ENCODE measurements at places on chromosomes 13 and 19.

GRCh38 chr13:104170980-104171555, 1104.9 kb upstream of the SLC10A2 start:
- no peak for DNase-seq

- DNase-seq, result no peak
Observed at GRCh38 chr13:109119896-109120295, 490.5 kb downstream of the MYO16 start.

GRCh38 chr13:113275387-113275786, 21.7 kb upstream of the LAMP1 start:
- DNase-seq, result no peak

- peak; percentile 4 for DNase-seq
Observed at GRCh38 chr19:4295972-4296771, 6.0 kb downstream of the TMIGD2 start.

DNA sequence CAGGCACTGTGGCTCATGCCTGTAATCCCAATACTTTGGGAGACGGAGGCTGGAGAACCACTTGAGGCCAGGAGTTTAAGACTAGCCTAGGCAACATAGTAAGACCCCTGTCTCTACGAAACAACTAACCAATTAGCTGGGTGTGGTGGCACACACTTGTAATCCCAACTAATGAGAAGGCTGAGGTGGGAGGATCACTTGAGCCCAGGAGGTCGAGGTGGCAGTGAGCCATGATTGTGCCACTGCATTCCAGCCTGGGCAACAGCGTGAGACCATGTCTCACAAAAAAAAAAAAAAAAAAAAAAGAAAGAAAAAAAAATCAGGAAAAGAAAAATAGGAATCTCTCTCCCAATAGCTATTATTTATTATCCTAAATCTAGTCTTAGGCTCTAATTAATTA, 56.8 kb upstream of the UBAC2 start:
- no peak for DNase-seq

DNA sequence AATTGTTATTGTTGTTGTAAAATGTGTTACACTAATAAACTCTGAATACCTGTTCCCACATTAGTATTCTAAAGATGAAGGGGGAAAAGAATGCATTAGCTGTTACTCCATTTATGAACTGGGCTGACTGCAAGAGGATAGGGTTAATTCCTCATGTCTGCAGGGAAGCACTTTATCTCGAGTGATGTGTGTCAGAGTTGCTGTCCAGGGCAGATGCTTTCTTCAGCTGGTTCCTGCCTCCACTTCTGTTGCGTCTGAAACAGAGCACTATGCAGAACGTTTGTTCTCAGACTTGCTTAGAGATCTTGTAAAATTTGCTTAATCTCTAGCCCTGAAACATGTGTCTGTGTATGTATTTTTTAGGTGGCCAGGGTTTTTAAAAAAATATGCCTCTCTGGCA, 318.8 kb downstream of the SPRY2 start:
- DNase-seq, result no peak

- no peak for DNase-seq
Observed at GRCh38 chr13:114054830-114055439, 77.5 kb downstream of the RASA3 start.

- no peak for DNase-seq
Observed at GRCh38 chr13:83618966-83619365, 263.3 kb downstream of the SLITRK1 start.

DNA sequence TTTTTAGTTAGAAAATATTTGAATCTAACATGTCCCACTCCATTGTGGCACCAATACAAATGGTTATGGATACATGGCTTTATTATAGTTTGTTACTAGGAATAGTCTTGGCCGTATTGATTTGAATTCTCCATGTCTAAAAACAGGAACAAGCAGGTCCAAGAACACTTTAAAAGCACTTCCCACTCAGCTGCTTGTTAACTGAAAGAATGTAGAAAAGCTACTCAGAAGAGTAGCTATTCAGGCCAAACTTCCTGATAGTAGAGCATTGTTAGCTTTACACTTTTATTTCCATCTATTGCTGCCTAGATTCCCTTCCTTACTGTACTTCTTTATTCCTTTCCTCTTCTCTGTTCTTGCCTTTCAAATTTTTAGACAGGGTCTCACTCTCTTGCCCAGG, 6.9 kb downstream of the PIBF1 start:
- DNase-seq, result no peak

GRCh38 chr13:113367771-113368170, 3.8 kb upstream of the GRTP1 start:
- no peak for DNase-seq
